ENCODE measurements at places on chromosomes 1 and 21.

- no peak for DNase-seq
- H3K27me3 ChIP-seq = no peaks in the 10 kb centered on the region
- no peak overlapping the region for H3K4me3 ChIP-seq
- peaks cover 20% of the 10 kb centered on the region for H3K4me1 ChIP-seq
Observed at GRCh38 chr1:78617615-78618026, 2.6 kb upstream of the IFI44L start.

DNA sequence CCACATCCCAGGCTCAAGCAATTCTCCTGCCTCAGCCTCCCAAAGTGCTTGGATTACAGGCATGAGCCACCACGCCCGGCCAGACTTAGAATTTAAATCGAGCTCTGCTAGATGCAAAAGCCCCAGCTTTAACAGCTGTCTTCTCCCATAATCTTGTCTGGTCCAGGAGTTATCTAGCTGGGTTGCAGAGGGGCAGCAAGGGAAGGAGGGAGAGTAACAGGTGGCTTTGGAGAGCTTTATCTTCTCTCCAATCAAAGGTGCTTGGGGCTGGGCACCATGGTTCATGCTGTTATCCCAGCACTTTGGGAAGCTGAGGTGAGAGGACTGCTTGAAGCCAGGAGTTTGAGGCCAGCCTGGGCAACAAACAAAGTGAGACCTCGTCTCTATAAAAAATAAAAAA, 3.9 kb downstream of the RHBG start:
- H3K4me3 ChIP-seq = no peak overlapping the region
- H3K27ac ChIP-seq = no peak overlapping the region
- H3K4me1 ChIP-seq = peaks cover 14% of the 10 kb centered on the region
- no peaks in the 10 kb centered on the region for H3K36me3 ChIP-seq

- H3K27ac ChIP-seq = no peak overlapping the region
- no peaks in the 10 kb centered on the region for H3K36me3 ChIP-seq
- H3K4me3 ChIP-seq = no peak overlapping the region
- no peaks in the 10 kb centered on the region for H3K4me1 ChIP-seq
Observed at GRCh38 chr1:38740487-38740886, 119.1 kb downstream of the RRAGC start.

DNA sequence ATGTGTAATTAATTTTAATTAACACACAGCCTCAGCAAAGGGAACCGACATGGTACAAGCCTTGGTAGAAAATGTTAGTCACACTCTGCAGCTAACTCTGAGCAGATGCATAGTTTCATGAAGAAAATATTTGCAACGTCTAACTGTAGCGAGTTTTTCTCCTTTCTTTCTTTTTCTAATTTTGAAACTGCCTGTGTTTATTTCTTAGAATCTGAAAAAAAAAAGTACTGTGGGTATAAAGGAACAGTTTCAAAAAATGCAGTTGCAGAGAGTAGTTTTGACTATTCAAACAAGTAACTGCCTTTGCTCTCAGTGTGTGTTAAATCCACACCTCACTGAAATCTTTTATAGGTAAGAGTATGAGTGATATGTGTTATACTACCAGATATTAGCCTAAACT, 149.9 kb upstream of the C1orf105 start:
- no peak overlapping the region for H3K4me3 ChIP-seq
- H3K27ac ChIP-seq = no peak overlapping the region
- H3K27me3 ChIP-seq = no peaks in the 10 kb centered on the region
- no peak for DNase-seq
- H3K36me3 ChIP-seq = no peaks in the 10 kb centered on the region
- peaks cover 11% of the 10 kb centered on the region for H3K4me1 ChIP-seq

DNA sequence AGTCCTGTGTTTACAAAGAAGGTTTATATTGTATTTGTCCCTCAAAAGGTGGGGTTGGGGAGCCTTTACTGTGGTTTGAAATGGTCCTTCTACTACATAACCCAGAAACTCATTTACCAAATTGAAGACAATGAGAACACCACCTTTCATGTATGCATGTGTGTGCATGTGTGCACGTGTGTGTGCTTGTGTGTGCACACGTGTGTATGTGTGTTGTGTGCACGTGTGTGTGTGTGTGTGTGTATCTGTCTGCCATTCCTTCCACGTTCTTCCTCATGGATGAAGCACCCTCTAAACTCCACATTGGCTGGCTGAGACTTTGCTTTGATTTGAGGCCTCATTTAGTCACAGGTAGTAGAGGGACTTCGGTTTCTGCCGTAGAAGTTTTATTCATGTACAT, 138.2 kb downstream of the EDEM3 start:
- no peak for DNase-seq
- H3K27ac ChIP-seq = no peak overlapping the region
- peaks cover 9% of the 10 kb centered on the region for H3K36me3 ChIP-seq
- H3K27me3 ChIP-seq = no peaks in the 10 kb centered on the region

- H3K4me3 ChIP-seq = no peak overlapping the region
- no peaks in the 10 kb centered on the region for H3K4me1 ChIP-seq
- no peaks in the 10 kb centered on the region for H3K27me3 ChIP-seq
- H3K27ac ChIP-seq = no peak overlapping the region
- DNase-seq = no peak
Observed at GRCh38 chr1:175555266-175555665, 188.1 kb downstream of the TNR start.

GRCh38 chr1:183995322-183996039, 42.0 kb downstream of the COLGALT2 start:
- H3K4me1 ChIP-seq = no peaks in the 10 kb centered on the region
- H3K36me3 ChIP-seq = no peaks in the 10 kb centered on the region
- H3K4me3 ChIP-seq = no peak overlapping the region
- no peak overlapping the region for H3K27ac ChIP-seq
- DNase-seq = no peak

DNA sequence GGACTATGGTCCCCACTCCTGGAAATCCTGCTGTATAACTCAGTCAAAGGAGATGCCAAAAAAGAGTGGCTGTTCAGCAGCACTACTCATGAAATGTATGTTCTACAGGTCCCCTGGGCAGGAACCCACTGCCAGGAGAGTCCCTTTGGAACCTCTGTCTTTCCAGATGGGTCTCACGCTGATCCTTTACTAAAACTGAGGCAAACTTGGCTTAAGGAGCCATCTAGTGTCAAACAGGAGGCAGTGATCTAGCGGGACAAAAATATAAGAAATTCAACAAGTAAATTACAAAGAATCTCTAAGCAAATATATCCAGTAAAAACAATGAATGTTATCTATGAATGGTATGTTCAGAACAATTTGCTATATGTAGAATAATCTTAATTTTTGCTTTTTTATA, 80.5 kb upstream of the PRMT6 start:
- H3K36me3 ChIP-seq = no peaks in the 10 kb centered on the region
- no peak for DNase-seq
- H3K4me3 ChIP-seq = no peak overlapping the region

GRCh38 chr1:12528021-12528852, 89.8 kb downstream of the DHRS3 start:
- peak; percentile 89 for DNase-seq
- peaks cover 11% of the 10 kb centered on the region for H3K4me1 ChIP-seq
- H3K36me3 ChIP-seq = no peaks in the 10 kb centered on the region
- no peak overlapping the region for H3K27ac ChIP-seq
- H3K27me3 ChIP-seq = no peaks in the 10 kb centered on the region

DNA sequence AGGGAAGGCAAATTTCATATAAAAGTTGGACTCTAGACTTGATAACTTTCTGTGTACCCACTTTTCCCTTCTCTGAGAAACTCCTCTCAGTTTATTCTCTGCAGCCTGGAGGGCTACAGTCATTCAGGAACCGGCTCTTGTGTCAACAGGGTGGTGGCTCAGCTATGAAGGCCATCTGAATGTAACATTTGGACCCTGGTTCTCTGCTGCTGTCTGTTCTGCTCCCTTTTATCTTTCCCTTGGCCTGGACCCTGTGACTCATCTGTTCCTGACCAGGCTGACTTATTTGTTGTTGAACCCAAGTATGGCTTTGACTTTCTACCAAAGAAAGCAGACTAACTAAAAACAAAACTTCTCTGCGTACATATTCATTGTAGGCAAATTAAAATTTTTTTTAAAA, 75.4 kb downstream of the CENPF start:
- H3K36me3 ChIP-seq = no peaks in the 10 kb centered on the region
- no peak for DNase-seq
- H3K27me3 ChIP-seq = no peaks in the 10 kb centered on the region
- H3K4me1 ChIP-seq = no peaks in the 10 kb centered on the region
- no peak overlapping the region for H3K27ac ChIP-seq
- no peak overlapping the region for H3K4me3 ChIP-seq

DNA sequence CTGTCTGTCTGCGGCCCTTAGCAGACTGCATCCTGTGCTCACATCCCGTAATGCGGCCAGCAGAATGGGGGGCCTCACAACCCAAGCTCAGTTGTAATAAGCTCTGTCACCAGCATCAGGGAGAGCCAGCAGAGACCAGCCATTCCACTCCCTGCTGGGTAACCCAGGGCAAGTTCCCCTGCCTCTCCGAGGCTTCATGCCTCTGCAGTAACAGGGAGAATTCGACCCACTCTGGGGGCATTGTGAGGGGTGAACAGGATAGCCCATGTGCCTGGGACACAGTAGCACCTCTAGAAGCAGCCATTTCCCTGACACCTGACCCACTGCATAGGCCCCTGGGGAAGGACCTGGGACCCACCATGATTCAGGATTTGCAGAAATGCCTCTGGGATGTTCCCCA, 461.2 kb downstream of the MATN1 start:
- peaks cover 22% of the 10 kb centered on the region for H3K27me3 ChIP-seq
- no peaks in the 10 kb centered on the region for H3K36me3 ChIP-seq
- DNase-seq = no peak
- no peaks in the 10 kb centered on the region for H3K4me1 ChIP-seq
- no peak overlapping the region for H3K27ac ChIP-seq
- H3K4me3 ChIP-seq = no peak overlapping the region

DNA sequence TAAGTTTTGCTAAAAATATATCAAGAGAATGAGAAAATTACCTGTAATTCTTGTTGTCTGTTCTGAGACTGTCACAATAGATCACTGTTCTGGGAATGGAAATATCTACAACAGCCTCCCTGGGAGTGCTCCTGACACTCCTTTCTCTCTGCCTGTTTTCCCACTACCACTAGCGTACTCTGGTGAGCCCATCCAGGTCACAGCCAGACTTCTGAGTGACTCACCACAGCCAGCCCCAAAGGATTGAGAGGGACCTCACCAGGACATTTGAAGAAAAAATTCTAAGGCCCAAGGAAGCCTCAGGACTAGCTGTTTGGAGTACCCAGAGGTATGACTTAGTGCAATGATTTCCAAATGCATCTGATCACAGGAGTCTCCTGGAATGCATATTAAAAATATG, 39.0 kb upstream of the TADA1 start:
- H3K27ac ChIP-seq = no peak overlapping the region
- peaks cover 27% of the 10 kb centered on the region for H3K27me3 ChIP-seq
- H3K36me3 ChIP-seq = no peaks in the 10 kb centered on the region
- DNase-seq = no peak

- no peak overlapping the region for H3K4me3 ChIP-seq
- H3K4me1 ChIP-seq = peaks cover 7% of the 10 kb centered on the region
- no peak for DNase-seq
- no peaks in the 10 kb centered on the region for H3K36me3 ChIP-seq
- H3K27me3 ChIP-seq = no peaks in the 10 kb centered on the region
Observed at GRCh38 chr1:232340446-232340845, 289.5 kb downstream of the SIPA1L2 start.

DNA sequence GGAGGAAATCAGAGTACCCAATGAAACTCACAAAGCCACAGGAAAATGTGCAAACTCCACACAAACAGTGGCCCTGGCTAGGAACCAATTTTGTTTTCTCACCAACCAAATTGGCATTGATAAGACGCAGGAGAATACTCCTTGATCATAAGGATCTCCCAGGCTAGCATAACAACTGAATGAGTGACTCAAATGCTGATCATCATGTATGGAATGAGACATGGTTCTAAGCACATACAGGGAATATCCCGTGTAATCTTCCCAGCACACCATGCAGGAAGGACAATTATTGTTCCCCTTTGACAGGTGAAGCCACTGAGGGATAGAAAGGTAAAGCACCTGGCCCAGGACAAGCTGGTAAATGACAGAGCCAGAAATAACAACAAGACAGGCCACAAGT, 180.0 kb upstream of the DUSP10 start:
- H3K27me3 ChIP-seq = no peaks in the 10 kb centered on the region
- no peak overlapping the region for H3K27ac ChIP-seq
- no peaks in the 10 kb centered on the region for H3K4me1 ChIP-seq
- H3K4me3 ChIP-seq = no peak overlapping the region

DNA sequence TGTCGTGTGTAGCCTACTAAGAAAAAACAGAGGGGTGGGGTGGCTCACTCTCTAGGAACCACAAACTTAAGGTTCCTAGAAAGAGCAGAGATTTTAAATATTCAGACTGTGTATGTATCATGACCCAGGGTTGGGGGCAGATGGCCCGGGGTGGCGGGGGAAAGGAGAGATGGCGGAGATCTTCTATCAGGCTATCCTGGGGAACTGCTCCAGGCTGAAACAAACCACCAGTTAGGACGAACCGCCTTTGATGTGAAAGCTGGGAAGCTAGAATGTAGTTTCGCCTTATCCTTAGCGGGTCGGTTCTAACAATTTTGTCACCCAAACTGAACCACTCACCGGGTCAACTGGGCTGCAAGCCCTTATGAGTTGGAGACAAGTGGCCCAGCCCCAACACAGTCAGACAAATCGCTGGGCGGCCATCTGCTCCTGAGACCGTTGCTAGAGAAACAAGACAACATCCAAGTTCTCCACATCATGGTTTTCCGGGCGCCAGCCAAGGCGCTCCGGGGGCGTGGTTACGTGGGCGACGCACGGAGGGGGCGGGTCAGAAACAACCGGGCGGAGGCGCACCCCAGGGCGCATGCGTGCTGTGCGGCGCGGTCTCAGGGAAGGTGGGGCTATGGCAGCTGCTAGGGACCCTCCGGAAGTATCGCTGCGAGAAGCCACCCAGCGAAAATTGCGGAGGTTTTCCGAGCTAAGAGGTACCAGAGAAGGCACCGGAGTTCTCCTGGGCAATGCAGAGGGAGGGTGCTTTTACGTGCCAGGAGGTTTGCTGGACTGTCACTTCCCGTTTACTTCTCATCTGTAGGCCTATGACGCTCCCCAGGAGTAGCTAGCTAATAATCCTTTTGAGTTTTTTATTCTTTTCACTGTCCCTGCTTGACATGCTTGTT, at the start of the genes FPGT and LRRIQ3:
Gene FPGT, plus strand, starts transcription at position 586 of the 896 bp plus-strand sequence. Its CDS starts 37 bp downstream, at position 623.
Gene LRRIQ3, minus strand, starts transcription at position 520 of the 896 bp plus-strand sequence. CDS start 14,492 bp downstream, outside the sequence.
- peak; percentile 96 for DNase-seq
- no peaks in the 10 kb centered on the region for H3K27me3 ChIP-seq
- peaks cover 15% of the 10 kb centered on the region for H3K4me1 ChIP-seq
- H3K36me3 ChIP-seq = peaks cover 11% of the 10 kb centered on the region
- H3K27ac ChIP-seq = peak within 1 kb of the TSS; percentile 84

Data from suprapubic skin (tissue), 4 donors.